ENCODE measurements at places on chromosomes 4 and X. TPM values are rescaled to one million over a fixed set of nuclear protein-coding genes. Genes with fewer than 3 reads are reported as not detected.
A peak's percentile ranks its signal among the peaks of the same experiment; 100 is the strongest.

Gene MAGEB18
- not detected for total RNA-seq

GRCh38 chrX:153703036-153703370, 15.3 kb downstream of the SLC6A8 start:
- no peak overlapping the region for H3K4me3 ChIP-seq
- no peaks in the 10 kb centered on the region for H3K4me1 ChIP-seq
- peaks cover 23% of the 10 kb centered on the region for H3K36me3 ChIP-seq
- H3K27ac ChIP-seq = no peak overlapping the region

- H3K4me3 ChIP-seq = no peak overlapping the region
- H3K27me3 ChIP-seq = no peaks in the 10 kb centered on the region
- H3K4me1 ChIP-seq = no peaks in the 10 kb centered on the region
- H3K36me3 ChIP-seq = no peaks in the 10 kb centered on the region
- no peak for DNase-seq
Measured at GRCh38 chr4:23015821-23016220, 323.1 kb downstream of the GBA3 start.

- H3K4me3 ChIP-seq = no peak overlapping the region
- H3K27ac ChIP-seq = no peak overlapping the region
- no peak for DNase-seq
- H3K36me3 ChIP-seq = no peaks in the 10 kb centered on the region
- no peaks in the 10 kb centered on the region for H3K27me3 ChIP-seq
Measured at GRCh38 chr4:13498469-13498868, 14.3 kb upstream of the RAB28 start.

DNA sequence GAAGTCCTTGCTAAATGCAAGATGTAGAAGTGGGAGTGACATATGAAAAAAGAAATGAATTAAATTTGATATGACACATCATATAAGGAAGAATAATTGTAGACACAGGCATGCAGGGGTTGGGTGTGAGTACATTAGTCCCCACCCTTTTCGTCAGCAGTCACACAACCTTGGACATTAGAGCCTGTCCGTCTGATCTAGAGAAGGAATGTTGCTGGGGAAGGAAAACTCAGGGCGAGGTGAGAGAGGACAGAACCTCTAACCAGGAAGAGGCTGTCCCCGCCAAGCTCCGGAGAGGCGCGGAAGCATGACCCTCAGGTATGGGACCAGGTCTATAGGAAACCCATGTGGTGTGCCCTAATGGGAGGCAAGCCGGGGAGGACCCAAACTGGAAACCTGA, 102.1 kb downstream of the RELL1 start:
- no peak overlapping the region for H3K4me3 ChIP-seq
- no peaks in the 10 kb centered on the region for H3K36me3 ChIP-seq
- no peak overlapping the region for H3K27ac ChIP-seq
- no peaks in the 10 kb centered on the region for H3K27me3 ChIP-seq

GRCh38 chr4:47373709-47374108, 89.8 kb downstream of the COMMD8 start:
- no peak overlapping the region for H3K27ac ChIP-seq
- H3K27me3 ChIP-seq = no peaks in the 10 kb centered on the region
- H3K4me1 ChIP-seq = no peaks in the 10 kb centered on the region

DNA sequence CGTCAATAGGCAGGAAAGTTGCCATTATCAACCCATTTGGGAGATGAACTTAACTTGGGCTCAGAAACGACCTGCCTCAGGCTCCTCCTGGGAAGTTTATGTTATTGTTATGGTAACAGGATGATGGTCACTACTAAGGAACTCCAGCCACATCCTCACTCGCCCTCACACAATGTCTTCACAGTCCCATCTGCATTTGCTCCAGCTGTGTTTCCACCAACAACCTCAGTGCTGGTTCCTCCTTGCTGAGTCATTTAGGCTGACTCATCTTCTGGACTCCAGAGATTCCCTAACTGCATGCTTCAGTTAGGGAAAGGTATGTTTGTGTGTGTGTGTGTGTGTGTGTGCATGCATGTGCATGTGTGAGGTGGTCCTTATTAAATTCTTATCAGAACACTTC, 293.4 kb upstream of the BOD1L1 start:
- peak; percentile 73 for DNase-seq
- H3K36me3 ChIP-seq = 0 out of 2 replicates have a peak, but pooled peaks cover 4% of the 10 kb centered on the region
- 0 out of 2 replicates have a peak, but pooled peaks cover 2% of the 10 kb centered on the region for H3K4me1 ChIP-seq
- no peak overlapping the region for H3K27ac ChIP-seq
- no peak overlapping the region for H3K4me3 ChIP-seq

Gene CDKL2
- total RNA-seq = 1.8 TPM

GRCh38 chr4:70721747-70722146, at the start of gene RUFY3:
RUFY3 (plus strand) TSS chr4:70721964; CDS start chr4:70722574, 610 bp downstream.
- peaks cover 5% of the 10 kb centered on the region for H3K4me1 ChIP-seq
- H3K27ac ChIP-seq = no peak within 1 kb of the TSS
- H3K4me3 ChIP-seq = peak within 1 kb of the TSS; percentile 21
- no peaks in the 10 kb centered on the region for H3K27me3 ChIP-seq
- DNase-seq = no peak

DNA sequence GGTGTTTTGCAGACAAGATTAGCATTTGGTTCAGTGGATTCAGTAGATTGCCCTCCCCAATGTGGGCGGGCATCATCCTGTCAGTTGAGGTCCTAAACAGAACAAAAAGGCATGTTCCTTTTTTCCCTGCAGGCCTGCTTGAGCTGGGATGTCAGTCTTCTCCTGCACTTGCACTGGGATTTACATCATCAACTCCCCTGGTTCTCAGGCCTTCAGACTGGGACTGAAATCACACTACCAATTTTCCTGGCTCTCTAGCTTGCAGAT, 278.9 kb upstream of the FTHL17 start:
- no peaks in the 10 kb centered on the region for H3K4me1 ChIP-seq
- no peak overlapping the region for H3K4me3 ChIP-seq
- no peaks in the 10 kb centered on the region for H3K27me3 ChIP-seq
- H3K36me3 ChIP-seq = no peaks in the 10 kb centered on the region
- DNase-seq = no peak
- H3K27ac ChIP-seq = no peak overlapping the region

GRCh38 chrX:45622538-45622937, 421.9 kb upstream of the DIPK2B start:
- no peak for DNase-seq
- no peak overlapping the region for H3K27ac ChIP-seq
- H3K4me1 ChIP-seq = peaks cover 6% of the 10 kb centered on the region
- H3K36me3 ChIP-seq = peaks cover 3% of the 10 kb centered on the region
- H3K4me3 ChIP-seq = no peak overlapping the region

GRCh38 chrX:40460926-40461325, 119.8 kb upstream of the ATP6AP2 start:
- DNase-seq = no peak
- no peaks in the 10 kb centered on the region for H3K4me1 ChIP-seq
- no peaks in the 10 kb centered on the region for H3K27me3 ChIP-seq

DNA sequence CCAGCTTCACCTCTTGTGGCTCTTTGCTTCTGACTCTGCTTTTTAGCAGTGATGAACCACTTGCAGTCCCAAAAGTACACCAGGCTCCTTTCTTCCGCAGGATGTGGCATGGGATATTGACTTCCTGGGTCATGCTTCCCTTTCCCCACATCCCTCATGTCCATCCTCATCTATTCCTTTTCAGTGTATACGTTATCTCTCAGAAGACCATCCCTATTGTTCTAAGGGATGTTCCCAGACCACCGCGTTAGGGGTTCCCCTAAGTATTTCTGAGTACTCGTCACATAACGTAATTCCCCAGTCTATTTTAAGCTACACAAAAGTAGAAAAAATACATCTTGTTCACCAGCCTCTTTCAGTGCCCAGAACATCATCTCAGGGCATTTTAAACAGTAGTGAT, 71.1 kb upstream of the NLGN4X start:
- H3K4me3 ChIP-seq = no peak overlapping the region
- no peaks in the 10 kb centered on the region for H3K4me1 ChIP-seq
- H3K27ac ChIP-seq = no peak overlapping the region
- no peaks in the 10 kb centered on the region for H3K36me3 ChIP-seq

Gene PRDM8
- total RNA-seq = not detected

DNA sequence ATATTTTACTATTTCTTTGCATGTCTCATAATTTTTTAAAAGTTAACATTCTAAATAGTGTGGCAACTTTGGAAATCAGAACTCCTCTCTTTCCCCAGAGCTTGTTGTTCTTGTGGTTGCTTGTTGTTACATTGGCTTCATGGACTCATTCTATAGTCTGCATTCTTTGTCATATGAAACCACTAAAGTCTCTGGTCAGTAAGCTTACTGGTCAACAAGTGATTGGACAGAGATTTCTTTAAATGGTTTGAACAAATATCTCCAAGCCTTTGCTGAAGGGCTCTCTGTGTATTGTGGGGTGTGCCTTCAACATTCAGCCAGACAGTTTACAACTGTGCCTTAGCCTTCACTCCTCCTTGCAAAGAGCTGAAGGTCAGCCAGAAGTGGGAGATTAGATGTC, 147.2 kb downstream of the OPHN1 start:
- H3K27ac ChIP-seq = no peak overlapping the region
- no peak overlapping the region for H3K4me3 ChIP-seq
- no peak for DNase-seq
- H3K36me3 ChIP-seq = no peaks in the 10 kb centered on the region

DNA sequence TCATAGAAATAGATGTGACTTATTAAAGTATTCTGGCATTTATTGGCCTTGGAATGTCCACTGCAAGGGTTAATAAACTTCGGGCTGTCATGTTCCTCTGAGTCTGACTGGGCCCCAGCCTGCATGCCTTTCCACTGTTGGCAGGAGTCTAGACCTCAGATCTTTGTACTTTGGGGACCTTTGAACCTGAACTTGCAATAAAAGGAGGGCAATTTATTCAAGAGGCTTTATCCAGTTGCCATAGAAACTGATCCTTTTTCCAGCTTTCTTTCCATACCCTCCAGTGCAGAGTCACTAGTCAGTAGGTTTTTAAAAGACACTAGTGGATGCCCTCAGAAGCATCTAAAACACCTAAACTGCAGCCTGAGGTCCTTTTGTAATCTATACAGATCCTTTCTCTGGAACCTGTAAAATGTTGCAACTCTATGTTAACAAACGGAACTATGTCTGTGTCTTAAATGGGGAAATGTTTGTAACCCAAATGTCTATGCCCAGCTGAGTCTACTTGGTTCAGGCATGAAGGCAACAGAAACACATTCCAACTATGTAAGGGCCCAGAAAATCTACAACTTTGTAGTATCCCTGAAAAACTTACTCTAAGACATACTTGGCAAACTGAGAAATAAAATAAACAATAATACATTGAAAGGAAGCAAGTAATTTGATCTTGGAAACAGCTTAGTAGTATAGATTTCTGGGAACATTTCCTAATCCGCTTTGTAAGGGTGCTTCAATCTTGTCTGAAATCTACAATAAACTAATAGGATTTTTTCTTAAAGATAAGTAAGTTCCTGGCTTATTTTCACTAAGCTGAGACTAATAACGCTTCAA, 41.5 kb downstream of the SOWAHB start:
- no peak for DNase-seq
- no peaks in the 10 kb centered on the region for H3K27me3 ChIP-seq
- H3K27ac ChIP-seq = no peak overlapping the region
- H3K36me3 ChIP-seq = no peaks in the 10 kb centered on the region
- no peak overlapping the region for H3K4me3 ChIP-seq
- no peaks in the 10 kb centered on the region for H3K4me1 ChIP-seq

DNA sequence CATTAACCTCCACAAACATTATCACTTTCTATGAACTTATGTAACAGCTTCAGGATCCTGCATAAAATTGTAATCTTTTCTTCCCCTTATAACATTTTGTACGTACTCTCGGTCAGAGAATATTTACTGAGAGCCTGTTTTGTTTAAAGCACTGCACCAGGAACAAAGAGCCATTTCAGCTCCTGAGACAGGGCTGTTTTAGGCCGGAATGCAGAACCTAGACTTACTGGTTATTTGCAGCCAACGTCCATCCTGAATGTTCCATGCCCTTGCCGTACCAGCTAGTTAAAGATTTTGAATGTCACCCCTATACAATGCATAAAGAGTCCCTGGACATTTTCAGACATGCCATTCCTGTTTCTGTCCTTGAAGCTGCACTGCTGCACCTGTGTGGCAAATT, 248.8 kb downstream of the PCDH7 start:
- H3K4me3 ChIP-seq = no peak overlapping the region
- no peaks in the 10 kb centered on the region for H3K36me3 ChIP-seq
- no peaks in the 10 kb centered on the region for H3K27me3 ChIP-seq
- H3K27ac ChIP-seq = no peak overlapping the region

Gene NWD2
- total RNA-seq = not detected

Gene RASGEF1B
- total RNA-seq = 6.4 TPM

DNA sequence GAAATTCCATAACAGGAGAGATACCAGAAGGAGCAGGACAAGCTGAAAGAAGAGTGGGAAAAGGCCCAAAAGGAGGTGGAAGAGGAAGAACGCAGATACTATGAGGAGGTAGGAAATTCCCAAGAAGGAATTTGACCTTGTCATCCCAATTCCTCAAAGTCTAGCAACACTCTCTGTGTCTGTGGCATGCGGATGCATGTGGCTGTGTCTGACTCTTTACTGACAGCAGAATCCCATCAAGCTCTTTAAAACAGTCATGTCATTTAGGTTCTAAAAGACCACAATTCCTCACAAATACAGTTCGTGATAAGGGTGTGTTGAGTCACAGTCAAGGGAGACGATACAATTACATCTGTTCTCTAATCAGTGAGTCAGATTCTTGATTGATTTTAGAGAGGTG, 68.5 kb downstream of the PHOX2B start:
- no peaks in the 10 kb centered on the region for H3K4me1 ChIP-seq
- no peak overlapping the region for H3K4me3 ChIP-seq
- no peaks in the 10 kb centered on the region for H3K36me3 ChIP-seq
- DNase-seq = no peak
- H3K27ac ChIP-seq = no peak overlapping the region

Gene USP17L5
- total RNA-seq = not detected

- peak; percentile 52 for DNase-seq
- peak overlapping the region; percentile 10 for H3K27ac ChIP-seq
- H3K4me3 ChIP-seq = peak overlapping the region; percentile 45
- no peaks in the 10 kb centered on the region for H3K36me3 ChIP-seq
- H3K27me3 ChIP-seq = no peaks in the 10 kb centered on the region
- peaks cover 11% of the 10 kb centered on the region for H3K4me1 ChIP-seq
Measured at GRCh38 chr4:140047017-140047640, 106.9 kb downstream of the MAML3 start.

DNA sequence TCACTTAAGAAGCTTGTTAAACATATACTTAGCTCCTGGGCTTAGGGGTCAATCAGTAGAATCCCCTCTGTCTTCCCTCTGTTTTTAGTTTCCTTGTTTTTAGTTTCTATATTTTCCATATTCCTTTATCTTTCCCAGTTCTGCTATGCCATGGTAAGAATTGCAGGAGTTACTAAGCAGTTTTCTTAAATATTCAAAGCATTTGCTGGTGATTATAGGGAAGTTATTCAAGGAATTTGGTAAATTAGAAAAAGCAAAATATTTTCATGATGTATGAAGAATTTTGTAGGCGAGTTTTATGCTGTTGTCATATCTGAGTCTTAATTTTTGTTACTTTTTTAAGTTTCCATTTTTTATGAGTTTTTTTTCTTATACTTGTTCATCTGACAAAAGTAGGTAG, 91.6 kb upstream of the NUDT6 start:
- H3K36me3 ChIP-seq = peaks cover 73% of the 10 kb centered on the region
- no peak overlapping the region for H3K4me3 ChIP-seq

Gene TASL
- not detected for total RNA-seq
